ENCODE measurements at places on chromosomes 13 and 19.

DNA sequence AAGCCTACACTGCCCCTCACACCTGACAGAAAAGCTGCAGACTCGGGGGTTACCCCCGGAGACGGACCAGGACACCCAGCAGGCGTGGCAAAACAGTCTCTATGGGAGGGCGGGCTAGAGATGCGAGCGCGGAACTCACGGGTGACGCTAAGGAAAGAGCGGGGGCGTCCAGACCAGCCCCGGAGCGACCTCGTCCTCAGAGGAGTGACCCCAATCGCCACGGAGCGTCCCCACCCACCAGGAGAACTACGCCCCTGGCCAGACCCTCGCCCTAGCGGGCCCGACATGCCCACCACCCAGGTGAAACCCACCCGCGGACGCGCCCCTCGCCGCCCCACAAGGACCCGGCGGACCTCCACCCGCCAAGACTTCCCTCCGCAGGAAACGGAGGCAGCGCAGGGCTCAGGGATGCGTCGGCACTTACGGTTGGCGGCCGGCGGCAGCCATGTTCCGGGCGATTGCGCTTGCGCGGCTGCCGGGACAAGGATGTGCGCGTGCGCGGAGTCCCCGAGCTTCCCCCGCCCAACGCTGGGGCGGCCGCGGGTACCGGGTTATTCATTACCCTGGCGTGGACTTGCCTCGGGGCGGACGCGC, at the start of gene ZNF329:
Gene ZNF329, minus strand, starts transcription at position 462 of the 594 bp plus-strand sequence. CDS start 21,286 bp downstream, outside the sequence.
- peak; percentile 77 for DNase-seq

DNA sequence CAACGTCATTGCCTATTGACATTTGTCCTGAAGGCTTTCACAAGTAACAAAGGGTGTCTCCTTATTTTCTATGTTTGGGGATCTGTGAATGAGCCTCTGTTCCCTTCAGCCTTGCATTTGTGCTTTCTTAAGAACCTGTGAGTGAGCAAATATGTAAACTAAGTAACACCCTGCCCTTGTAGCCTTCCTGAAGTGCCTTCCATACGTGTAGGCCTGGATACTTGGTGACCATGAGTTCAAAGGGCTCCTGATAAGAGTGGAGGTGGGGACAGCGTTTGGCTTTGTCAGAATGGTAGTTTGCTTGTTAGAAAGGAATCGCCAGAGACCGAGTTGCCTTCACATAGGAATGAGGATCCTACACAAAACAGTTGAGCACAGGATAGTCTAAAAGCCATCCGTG, 14.5 kb upstream of the CCDC97 start:
- DNase-seq: no peak

- no peak for DNase-seq
Observed at GRCh38 chr13:39483326-39483725, 119.7 kb downstream of the LHFPL6 start.

GRCh38 chr13:77868717-77869116, 49.9 kb downstream of the EDNRB start:
- DNase-seq: no peak

GRCh38 chr13:34343413-34343940, 525.5 kb downstream of the RFC3 start:
- DNase-seq: no peak

GRCh38 chr13:45786293-45786920, 65.1 kb downstream of the SIAH3 start:
- DNase-seq: no peak

- DNase-seq: no peak
Observed at GRCh38 chr13:102291587-102292218, 110.1 kb downstream of the FGF14 start.

GRCh38 chr13:94596575-94596971, 621 bp upstream of the TGDS start:
- no peak for DNase-seq

GRCh38 chr19:19464339-19465098, 50.8 kb downstream of the TSSK6 start:
- DNase-seq: no peak

DNA sequence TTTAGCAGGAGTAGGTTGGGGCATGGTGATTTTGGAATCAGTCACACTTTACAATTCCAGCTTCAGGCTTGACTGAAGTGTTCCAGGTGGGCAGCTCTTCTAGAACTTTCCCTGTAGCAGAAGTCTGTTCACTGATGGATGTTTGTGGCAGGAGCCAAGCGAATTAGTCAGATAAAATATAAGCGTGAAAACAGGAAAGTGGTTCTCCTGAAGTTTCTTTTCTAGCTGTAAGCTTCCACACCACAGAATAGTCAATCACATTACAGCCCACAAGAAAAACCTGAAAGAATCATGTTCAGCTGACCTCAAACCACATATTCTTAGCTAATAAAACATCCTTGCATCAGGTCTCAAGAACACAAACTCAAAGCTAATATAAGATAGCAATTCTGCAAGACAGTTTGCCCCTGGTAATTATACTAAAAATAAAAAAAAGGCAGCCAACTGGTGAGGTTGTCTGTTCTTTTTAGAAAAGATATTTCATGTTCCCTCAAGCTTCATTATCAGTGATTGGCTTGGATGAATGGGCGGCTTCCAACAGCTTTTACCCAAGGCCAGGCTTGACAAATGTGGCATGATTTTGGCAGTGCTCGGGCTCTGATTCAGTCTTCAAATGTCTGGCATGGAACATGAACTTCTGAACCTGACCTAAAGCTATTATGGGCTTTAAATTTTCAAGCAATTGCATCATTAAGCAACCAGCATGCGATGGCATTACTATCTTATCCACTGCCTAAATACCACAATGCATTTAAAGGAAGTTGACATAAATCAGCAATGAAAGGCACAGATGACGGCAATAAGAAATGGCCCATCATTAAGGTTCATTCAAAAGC, 136.8 kb downstream of the DCLK1 start:
- no peak for DNase-seq

DNA sequence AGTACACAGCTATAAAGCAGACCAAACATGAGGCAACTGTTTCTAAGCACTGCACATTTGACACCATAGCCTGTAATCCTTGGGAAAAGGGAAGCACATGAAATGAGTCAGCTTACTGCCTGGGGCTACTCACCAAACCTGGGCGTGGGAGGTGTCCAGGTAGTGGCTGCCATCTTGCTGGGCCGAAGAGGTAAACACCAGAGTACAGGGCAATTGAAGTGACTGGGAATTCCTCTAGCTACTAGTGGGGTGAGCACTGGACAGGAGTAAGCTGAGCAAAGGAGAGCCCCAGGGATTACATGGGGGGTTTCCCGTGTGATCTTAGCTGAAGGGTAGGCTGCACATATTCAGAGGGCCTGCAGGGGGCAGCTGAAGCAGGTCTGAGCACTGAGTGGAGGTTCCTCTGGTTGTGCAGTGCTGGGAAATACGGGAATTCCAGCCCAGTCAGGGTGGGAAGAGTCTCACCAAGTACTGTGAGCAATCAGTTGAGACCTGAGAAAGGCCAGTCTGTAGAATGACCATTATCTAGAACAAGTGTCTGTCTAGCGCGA, 140.5 kb downstream of the SLC7A1 start:
- DNase-seq: no peak

DNA sequence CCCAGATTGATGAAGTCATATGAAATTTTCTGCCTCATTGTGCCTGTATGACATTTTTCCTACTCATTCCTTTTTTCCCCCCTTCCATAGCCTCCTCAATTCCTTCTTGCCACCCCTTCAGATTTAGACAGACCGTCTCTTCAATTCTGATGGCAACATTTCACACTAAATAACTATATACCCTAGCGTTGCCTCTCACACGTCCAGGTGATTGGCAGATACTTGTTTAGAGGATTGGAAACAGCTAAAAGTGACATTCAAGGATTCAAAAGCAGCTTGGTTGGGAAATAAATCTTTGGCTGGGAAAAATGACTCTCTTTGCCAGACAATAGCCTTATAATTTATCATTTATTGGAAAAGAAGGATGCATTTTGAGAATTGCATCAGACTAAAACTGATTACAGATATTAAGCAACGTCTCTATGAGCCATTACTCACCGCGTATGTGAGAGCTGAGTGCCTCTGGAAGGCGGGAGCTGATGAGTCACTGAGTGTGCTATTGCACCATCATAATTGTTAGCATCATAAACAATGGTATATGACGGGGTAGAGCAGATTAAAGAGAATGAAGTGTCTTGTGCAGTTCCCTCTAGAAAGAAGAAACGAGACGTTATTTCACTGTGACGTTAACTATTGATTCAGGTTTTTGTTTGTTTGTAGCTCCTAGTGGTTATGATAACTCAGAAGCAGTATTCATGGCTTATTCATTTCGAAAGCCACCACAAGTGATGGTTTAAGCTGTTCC, 61.1 kb upstream of the FAM216B start:
- no peak for DNase-seq

DNA sequence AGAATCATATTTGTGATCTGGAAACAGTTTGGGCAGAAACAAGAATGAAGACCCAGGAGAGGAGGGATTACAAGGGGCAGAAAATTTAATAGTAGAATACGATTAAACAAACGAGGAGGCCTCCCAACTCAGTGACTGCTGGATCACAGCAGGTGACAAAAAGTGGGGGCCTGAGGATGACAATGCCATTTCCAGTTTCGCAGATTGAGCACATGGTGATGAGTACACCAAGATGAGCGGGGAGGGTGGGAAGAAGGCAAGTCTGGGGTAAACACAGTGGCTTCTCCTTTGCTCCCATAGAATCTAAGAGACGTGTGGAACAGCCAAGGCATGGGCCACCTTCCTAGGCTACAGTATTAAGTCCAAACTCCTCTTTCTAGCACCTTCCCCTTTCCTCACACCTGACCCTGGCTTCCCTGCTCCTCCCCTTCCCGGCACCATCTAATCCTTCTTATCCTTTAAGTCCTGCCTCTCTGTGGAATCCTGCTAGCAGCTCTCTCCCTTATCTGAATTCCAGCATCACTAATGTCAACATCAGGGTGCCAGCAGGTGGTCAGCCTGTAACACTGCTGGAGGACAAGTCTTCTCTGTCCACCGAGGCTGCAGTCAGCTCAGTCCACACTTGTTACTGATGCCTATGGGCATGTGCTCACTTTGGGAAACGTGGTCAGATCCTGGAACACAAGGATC, 13.5 kb downstream of the ATP7B start:
- DNase-seq: no peak

DNA sequence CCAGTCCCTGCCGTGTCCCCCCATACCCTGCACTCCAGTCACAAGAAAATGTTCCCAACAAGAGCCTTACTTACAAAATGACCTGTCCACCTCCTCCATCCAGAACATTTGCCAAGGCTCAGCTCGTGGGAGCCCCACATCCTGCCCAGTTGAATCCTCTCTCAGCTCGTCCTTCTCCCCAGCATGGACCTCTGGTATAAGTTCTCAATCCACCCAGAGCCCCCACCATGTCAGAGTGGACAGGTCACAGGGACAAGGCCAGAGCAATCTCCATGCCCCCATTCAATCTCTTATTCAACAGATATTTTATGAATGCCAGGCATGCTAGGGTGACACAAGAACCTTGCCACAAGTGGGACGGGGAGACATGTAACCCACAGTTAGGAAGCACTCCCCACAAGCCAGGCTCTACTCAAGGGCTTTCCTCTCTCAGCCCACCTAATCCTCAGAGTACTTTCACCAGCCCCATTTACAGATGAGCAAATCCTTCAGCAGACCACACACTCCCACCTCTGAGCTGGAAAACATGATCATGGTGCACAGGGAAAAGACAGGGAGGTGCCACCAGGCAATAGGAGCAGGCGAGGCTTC, 15.1 kb downstream of the DEDD2 start:
- no peak for DNase-seq

- DNase-seq: no peak
Observed at GRCh38 chr19:55115446-55116065, 1.9 kb downstream of the PPP1R12C start.

GRCh38 chr19:33553530-33554310, 32.1 kb upstream of the PEPD start:
- DNase-seq: no peak

DNA sequence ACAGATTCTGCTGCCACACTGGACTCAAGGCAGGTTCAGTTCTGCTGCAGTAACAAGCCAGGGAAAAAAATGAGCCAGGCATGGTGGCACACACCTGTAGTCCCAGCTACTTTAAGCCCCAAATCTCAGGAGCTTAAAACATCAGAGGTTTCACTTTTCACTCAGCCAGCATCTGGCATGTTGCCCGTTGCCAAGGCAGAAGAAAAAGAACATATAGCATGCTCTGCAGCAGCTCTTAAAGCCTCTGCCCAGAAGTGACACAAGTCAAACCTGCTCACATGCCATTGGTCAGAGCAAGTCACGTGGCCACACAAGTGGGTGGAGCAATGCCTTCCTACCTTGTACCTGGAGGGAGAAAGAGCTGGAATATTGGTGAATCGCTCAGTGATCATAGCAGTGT, 14.7 kb upstream of the ADGRE5 start:
- no peak for DNase-seq

DNA sequence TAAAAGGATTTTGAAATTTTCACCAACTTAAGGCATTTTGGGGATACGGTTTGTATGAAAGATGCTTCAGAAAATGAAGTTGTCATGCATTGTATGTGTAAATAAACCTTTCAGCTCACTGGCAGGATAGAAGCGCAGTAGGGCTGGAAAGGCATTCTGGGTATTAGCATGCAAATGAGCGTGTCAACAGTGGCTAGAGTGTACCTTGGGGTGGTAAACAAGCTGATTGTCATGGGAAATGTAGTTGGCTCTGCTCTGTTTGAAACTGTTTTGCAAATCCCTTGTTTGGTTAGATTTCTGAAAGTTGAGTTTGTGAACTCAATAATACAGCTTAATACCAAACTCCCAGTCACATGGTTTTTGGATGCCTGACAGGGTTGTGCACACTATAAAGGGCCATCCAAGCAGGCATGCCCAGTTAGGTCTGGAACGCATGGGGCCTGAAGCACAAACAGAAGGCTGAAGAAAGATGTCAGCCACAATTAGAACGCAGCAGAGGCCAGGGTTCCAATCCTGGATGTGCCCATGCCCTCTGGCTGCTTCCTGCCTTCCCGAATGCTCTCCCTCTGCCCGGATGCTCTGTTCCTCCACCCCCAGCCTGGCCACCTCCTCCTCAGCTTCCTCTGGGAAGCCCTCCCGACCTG, 14.6 kb downstream of the GSX1 start:
- DNase-seq: no peak

- no peak for DNase-seq
Observed at GRCh38 chr13:43270130-43270830, 246.9 kb downstream of the DNAJC15 start.

DNA sequence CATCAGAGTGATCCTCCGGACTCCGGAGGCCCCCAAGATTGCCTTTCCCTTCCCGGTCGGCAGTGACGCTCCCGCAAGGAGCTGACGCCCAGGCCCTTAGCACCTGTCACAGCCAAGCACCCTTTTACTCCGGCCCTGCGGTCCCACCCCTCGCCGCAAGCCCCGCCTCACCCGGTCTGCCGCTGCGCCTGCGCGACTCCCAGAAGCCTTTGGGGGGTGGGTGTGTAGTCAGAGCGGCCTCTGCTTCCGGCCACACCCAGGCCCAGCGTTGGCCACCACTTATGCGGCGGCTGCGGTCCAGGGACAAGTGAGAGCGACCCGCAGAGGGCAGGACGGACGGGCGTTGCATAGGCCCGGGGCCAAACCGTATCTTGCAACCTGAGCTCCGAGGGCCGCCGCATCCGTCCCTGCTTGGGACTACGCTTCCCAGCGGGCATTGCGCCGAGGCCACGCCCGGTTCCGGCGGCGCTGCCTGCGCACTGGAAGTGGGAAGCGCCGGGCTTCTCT, 441 bp upstream of the ZFP28 start:
- peak; percentile 92 for DNase-seq
